ENCODE measurements at places on chromosomes 13 and 19.

GRCh38 chr19:41019346-41019745, 28.3 kb downstream of the CYP2B6 start:
- DNase-seq: no peak

DNA sequence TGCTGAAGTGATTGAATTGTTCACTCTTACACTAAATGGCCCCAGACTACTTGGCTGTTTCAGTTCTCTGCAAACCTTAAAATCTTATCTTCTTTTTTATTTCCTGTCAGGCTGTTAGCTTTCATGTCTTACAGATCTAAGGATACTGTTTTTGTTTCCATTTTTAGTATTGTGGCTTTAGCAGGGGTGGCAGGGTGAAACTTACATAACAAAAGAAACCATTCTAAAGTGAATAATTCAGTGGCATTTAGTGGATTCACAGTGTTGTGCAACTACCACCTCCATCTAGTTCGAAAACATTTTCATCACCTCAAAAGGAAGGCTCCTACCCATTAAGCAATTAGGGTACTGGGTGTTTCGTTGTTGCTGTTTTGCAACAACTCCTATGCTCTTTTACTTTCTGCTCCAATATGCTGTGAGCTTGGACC, 19.8 kb downstream of the TMEM272 start:
- no peak for DNase-seq

DNA sequence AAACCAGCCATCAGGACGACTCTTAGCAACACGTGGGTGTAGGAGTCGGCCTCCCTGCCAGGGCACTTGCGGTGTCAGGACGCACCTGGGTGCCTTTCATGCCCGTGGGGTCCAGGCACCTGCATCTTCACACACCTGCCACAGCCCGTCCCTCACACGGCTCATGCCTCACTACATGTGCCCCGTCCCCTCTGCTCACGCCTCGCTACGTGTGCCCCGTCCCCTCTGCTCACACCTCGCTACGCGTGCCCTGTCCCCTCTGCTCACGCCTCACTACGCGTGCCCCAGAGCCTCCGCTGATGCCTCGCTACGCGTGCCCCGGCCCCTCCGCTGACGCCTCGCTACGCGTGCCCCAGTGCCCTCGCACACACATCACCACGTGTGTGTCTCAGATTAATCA, 58.0 kb upstream of the F7 start:
- no peak for DNase-seq

GRCh38 chr19:19628501-19629134, 598 bp upstream of the LPAR2 start:
- peak; percentile 42 for DNase-seq

DNA sequence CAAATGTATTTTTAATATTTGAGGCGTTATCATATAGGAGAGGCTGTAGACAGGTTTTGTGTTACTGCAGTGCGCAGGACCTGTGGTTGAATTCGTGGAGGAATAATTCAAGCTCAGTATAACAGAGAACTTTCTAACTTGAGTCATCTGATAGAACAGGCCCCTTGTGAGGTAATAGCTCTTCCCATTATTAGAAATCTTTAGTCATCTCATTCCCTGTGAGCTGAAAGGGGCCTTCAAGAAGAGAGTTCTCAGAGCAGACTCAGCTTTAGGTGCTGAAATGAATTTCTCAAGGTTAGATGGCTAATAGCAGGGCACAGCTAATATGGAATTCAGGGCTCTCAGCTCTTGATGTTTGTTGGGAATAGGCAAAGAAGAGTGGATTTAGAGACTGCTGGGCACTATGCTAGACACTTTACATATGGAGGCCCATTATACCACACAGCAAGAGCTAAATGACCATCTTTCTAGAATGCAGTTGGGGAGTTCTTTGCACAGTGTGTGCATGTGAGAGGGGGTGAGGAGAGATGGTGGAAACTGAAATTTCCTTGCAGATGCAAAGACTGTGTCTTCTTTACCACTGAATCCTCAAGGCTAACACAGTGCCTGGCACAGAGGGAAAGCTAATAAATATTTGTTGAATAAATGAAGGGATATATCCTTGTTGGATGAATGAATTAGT, 89.5 kb downstream of the DGKH start:
- no peak for DNase-seq

Measured in stimulated activated CD4-positive, alpha-beta T cell treated with anti-CD3 and anti-CD28 coated beads, Interleukin-12 subunit alpha, Interleukin-12 subunit beta, amount 100 ng/mL, for 4 hours (primary cell).